ENCODE measurements at places on chromosomes 4 and X. TPM values are rescaled to one million over a fixed set of nuclear protein-coding genes. Genes with fewer than 3 reads are reported as not detected.

GRCh38 chrX:2351321-2351720 lies 149.5 kb downstream of the DHRSX start:
- no peak overlapping the region for H3K27ac ChIP-seq
- no peak for DNase-seq
- no peaks in the 10 kb centered on the region for H3K36me3 ChIP-seq
- no peaks in the 10 kb centered on the region for H3K4me1 ChIP-seq

Gene ATP8A1
- total RNA-seq: 14.0 TPM

GRCh38 chrX:106300239-106300638 lies 132.1 kb downstream of the PWWP3B start:
- H3K36me3 ChIP-seq: no peaks in the 10 kb centered on the region
- no peak overlapping the region for H3K4me3 ChIP-seq
- H3K27ac ChIP-seq: no peak overlapping the region
- DNase-seq: no peak
- H3K4me1 ChIP-seq: no peaks in the 10 kb centered on the region

GRCh38 chr4:37860266-37860665 lies 30.6 kb upstream of the TBC1D1 start:
- no peak overlapping the region for H3K4me3 ChIP-seq
- no peaks in the 10 kb centered on the region for H3K4me1 ChIP-seq
- no peaks in the 10 kb centered on the region for H3K27me3 ChIP-seq

- DNase-seq: no peak
- no peak overlapping the region for H3K27ac ChIP-seq
- no peaks in the 10 kb centered on the region for H3K27me3 ChIP-seq
- H3K4me3 ChIP-seq: no peak overlapping the region
- H3K36me3 ChIP-seq: no peaks in the 10 kb centered on the region
These were observed 25.5 kb upstream of the RXFP1 start for GRCh38 chr4:158496030-158496741.

Gene SLC49A3
- total RNA-seq: 2.9 TPM

GRCh38 chr4:18033111-18034085 lies 11.8 kb upstream of the LCORL start:
- no peaks in the 10 kb centered on the region for H3K36me3 ChIP-seq
- H3K27ac ChIP-seq: peak overlapping the region; percentile 14
- H3K27me3 ChIP-seq: no peaks in the 10 kb centered on the region
- H3K4me3 ChIP-seq: no peak overlapping the region
- peaks cover 1% of the 10 kb centered on the region for H3K4me1 ChIP-seq

DNA sequence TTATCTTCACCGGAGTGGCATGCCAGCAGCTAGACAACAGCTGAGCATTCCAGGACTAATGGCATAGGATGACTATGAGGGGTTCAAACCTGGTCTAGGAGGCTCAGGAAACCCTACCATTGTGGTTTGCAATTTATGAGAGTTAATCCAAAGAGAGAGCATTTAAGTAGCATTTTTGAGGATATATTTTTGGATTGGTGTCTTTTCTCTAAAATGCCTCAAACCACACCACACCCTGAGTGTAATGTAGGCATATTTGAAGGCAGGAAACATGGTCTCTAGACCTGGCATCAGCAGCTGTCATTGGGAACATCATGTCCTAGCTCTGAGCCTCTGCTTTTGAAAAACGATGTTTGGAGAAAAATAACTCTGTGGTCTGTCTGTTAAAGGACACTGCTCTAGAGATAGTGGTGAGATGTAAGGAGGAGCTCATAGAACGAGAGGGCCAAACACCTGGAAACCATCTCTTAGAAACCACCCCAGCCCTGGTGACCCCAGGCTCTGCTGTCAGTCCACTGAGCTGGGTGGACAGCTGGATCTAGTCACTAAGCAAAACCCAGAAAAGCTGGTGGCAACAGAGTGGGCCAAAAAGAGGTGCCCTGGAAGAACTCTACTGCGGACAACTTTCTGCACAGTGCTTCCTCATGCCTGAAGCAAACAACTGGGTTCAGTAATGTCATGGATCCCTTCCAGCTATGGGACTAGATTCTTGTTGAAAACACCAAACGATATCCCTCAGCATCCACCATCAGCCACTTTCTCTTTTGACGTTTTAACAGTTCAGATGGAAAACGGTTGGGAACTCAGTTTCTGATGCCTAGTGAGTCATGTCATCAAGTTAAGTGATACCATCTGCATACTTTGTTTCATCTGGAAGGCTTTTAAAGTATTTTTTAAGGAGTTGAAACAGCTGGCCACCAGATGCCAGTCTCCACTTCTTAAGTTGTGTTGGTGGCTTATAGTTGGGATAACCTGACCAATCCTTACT lies 100.2 kb upstream of the C1QTNF7 start:
- H3K4me1 ChIP-seq: peaks cover 2% of the 10 kb centered on the region
- H3K36me3 ChIP-seq: no peaks in the 10 kb centered on the region
- no peaks in the 10 kb centered on the region for H3K27me3 ChIP-seq

Gene RNF150
- 34.5 TPM for total RNA-seq

Gene AREG
- 11.1 TPM for total RNA-seq

DNA sequence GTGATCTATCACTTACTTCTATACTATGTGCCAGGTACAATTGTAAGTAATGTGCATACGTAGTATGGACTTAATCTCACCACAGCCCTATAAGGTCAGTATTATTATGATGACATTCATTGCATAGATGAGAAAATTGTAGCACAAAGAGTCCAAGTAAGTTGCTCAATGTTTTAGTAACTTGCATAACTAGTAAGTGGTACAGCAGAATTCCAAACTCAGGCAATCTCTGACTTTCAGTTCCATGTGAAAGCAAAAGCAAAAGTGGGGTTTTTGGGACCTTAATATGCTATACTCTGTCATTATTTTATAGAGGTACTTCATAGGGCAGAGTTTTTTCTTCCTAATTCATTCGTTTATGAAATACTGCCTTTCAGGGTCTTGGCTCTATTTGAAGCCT lies 188.8 kb upstream of the VEGFC start:
- H3K36me3 ChIP-seq: no peaks in the 10 kb centered on the region
- no peaks in the 10 kb centered on the region for H3K27me3 ChIP-seq

GRCh38 chr4:67678612-67679011 lies 22.3 kb downstream of the UBA6 start:
- H3K4me1 ChIP-seq: no peaks in the 10 kb centered on the region
- DNase-seq: no peak
- H3K36me3 ChIP-seq: no peaks in the 10 kb centered on the region
- H3K27me3 ChIP-seq: no peaks in the 10 kb centered on the region
- no peak overlapping the region for H3K27ac ChIP-seq

DNA sequence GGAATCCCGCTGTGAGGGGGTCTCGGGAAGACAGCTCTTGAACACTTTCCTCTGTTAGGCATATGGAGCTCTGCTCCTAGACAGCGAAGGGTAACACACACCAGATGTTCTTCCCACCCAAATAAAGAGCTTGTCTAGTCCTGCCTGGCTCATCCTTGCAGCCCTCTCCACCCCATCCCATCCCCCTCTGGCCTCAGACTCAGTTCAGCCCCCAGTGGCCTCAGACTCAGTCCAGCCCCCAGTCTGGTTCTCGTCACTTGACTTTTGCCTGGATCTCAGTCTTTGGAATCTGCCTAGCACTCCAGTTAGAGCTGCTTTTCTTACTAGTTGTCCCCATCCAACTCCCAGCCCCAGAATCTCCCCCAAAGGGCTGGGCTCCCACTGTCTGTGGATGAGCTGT lies 14.9 kb downstream of the RAB33A start:
- no peak for DNase-seq
- H3K36me3 ChIP-seq: no peaks in the 10 kb centered on the region
- H3K4me1 ChIP-seq: no peaks in the 10 kb centered on the region
- no peaks in the 10 kb centered on the region for H3K27me3 ChIP-seq
- no peak overlapping the region for H3K27ac ChIP-seq
- H3K4me3 ChIP-seq: no peak overlapping the region
